ENCODE measurements at places on chromosomes 12 and 14.

- peak; percentile 99 for DNase-seq
Observed at GRCh38 chr14:91060351-91061055, at the start of gene RPS6KA5. TSS of gene RPS6KA5 (minus strand) at chr14:91060641. CDS start at chr14:91060434, 207 bp downstream.

- no peak for DNase-seq
Observed at GRCh38 chr14:62657376-62657775, 387.9 kb downstream of the KCNH5 start.

DNA sequence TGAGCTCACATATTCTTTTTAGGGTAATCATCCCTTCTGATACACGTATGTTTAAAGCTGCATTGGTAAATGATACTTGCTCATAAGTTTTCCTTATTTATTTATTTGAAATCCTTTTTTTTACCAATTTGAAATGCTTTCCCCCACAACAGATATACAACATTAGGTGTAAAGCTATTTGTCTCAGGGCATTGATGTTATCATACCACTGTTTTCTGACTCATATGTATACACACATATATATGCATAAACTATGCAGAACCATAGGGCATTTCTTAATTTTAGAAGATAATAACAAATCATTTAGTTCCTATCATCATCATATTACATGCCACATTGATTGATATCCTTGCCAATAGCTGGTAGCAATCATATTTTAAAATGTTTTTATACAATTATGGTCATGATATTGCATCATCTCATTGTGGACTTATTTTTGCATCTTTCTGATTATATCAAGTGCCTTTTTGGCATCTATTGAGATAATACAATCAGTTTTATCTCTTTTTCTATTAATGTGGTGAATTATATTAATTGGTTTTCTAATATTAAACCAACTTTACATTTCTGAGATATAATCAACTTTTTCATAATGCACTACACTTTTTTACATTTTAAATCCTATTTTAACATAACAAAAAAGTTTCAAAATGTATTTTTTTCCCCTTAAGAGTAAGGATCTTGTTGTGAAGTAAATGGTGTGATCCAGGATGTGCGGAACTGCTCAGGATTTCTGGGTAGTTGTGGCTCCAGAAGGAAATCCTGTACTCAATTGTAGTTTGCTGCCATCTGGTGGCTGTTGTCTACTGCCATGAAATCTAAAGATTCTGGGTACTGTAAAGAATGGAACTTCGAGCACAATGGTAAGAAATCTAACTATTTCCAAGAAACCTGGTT is 16.7 kb downstream of the OR9K2 start:
- no peak for DNase-seq

DNA sequence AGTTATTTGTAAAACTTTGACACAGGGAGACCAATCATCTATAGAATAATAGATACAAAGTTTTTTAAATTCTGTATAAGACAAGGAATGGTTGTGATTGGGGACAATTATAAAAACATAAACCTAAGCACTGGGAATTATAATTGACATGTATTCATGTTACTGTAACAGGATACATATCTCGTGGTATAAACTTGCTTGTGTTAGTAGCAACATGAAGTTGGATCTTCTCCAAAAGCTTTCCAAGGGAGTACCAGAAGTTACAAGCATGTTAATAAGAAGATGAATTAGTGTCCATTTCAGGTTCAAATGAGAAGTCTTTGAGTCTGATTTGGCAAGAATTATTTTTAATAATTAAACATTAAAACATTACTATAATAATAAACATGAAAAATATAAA is 42.2 kb downstream of the CDKL1 start:
- DNase-seq = no peak

GRCh38 chr12:10101042-10101579 is 2.3 kb upstream of the CLEC1A start:
- no peak for DNase-seq

- DNase-seq = no peak
Observed at GRCh38 chr14:26992403-26993115, 394.7 kb upstream of the NOVA1 start.

DNA sequence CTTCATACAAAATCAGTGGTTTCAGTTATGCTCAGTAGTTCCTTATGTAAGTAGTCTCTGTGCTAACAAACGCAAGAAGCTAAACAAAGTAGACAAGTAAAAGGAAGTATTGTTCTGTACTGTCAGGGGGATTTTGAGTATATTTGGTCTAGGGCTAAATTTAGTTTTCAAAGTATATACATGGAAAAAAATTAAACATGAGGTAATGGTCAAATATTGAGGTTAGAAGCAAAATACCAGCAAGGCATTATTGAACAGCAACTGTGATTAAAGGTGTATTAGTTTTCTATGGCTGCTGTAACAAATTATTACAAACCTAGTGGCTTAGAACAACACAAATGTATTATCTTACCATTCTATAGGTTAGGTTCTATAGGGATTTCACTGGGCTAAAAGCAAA is 18.8 kb downstream of the GNG2 start:
- DNase-seq = no peak

DNA sequence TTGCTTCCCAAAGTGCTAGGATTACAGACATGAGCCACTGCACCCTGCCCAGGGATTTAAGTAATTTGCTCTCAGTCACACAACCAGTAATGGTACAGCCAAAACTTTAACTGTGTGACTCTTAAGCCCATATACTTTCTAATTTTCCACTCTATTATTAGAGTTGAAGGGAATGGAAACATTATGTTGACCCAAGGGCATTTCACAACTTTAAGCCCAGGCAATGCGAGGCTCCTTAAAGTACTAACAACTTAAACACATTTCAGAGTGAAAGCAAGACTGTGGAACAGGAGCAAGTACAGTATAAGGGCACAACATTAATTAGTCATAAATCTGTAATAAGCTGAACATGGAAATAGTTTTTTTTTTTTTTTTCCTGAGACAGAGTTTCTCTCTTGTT is 39.8 kb downstream of the BAZ1A start:
- no peak for DNase-seq

GRCh38 chr12:119692997-119693396 is 25.1 kb downstream of the PRKAB1 start:
- DNase-seq = no peak

DNA sequence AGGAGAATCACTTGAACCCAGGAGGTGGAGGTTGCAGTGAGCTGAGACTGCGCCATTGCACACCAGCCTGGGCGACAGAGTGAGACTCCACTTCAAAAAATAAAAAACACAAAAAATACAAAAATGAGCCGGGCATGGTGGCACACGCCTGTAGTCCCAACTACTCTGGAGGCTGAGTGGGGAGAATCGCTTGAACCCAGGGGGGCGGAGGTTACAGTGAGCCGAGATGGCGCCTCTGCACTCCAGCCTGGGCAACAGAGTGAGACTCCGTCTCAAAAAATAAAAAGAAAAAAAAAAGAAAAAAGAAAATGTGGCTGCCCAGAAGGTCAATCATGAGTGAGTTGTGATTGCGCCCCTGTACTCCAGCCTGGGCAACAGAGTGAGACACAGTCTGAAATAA is 9.2 kb downstream of the DNAJC22 start:
- DNase-seq = no peak

GRCh38 chr12:25728056-25728595 is 175.0 kb upstream of the LMNTD1 start:
- no peak for DNase-seq

- DNase-seq = no peak
Observed at GRCh38 chr14:80095623-80096022, 115.7 kb downstream of the DIO2 start.

DNA sequence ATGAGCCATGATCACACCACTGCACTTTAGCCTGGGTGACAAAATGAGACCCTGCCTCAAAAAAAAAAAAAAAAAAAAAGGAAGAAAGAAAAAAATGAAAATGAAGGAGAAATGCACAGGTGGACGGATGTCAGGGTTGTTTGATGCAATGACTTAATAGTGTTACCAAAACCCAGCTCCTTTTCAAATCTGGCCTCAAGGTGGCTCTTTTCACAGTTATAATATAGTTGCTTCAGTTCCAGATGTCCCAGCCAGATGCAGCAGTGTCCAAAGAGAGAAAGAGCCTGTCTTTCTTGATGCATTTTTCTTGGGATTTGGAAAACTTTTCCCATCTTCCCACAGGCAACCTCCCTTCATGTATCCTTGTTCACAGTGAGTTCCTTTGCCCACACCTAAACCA is 36.5 kb downstream of the KCNMB4 start:
- DNase-seq = no peak

- no peak for DNase-seq
Observed at GRCh38 chr14:75303381-75303789, 24.8 kb downstream of the FOS start.

- DNase-seq = no peak
Observed at GRCh38 chr12:130147875-130148596, 14.2 kb upstream of the FZD10 start.

GRCh38 chr12:29581631-29582030 is 84.1 kb upstream of the OVCH1 start:
- no peak for DNase-seq

DNA sequence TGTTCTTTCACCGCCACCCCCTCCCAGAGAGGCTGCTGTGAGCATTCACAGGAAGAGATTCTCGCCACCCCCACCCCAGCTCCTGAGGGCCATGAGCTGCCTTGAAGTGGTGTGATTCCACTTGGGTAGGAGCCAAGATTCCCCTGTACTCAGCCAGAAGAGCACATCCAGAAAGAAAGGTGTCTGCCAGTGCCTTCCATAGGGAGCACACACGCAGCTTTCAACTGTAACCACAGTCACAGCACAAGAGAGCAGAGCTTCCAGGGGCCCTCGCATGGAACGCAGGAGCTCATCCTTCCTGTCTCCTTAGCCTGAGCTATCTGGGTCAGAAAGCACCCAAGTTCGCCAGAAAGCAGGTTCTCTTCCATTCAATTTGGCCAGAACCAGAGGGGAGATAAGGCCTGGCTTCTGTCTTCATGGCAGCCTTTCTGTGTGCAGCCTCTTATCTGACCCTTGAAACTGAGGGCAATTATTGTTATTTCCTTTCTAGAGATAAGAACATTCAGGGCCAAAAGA is 66.6 kb upstream of the SCN8A start:
- no peak for DNase-seq

GRCh38 chr12:30978639-30979038 is 52.1 kb downstream of the TSPAN11 start:
- no peak for DNase-seq

DNA sequence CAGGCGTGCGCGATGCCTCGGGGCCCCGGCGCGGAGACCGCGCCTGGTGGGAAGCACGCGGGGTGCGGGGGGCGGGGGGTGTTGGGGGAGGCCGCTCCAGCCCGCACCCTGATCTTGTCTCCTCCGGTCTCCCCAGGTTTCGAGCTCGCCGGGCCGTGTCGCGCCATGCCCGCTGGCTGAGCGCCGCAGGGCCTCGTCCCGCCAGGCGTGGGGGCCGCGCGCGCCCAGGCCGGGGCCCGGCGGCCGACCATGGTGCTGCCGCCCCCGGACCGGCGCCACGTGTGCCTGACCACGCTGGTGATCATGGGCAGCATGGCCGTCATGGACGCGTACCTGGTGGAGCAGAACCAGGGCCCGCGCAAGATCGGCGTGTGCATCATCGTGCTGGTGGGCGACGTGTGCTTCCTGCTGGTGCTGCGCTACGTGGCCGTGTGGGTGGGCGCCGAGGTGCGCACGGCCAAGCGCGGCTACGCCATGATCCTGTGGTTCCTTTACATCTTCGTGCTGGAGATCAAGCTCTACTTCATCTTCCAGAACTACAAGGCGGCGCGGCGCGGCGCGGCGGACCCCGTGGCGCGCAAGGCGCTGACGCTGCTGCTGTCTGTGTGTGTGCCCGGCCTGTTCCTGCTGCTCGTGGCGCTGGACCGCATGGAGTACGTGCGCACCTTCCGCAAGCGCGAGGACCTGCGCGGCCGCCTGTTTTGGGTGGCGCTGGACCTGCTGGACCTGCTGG is 2.4 kb downstream of the TMEM121 start:
- no peak for DNase-seq

DNA sequence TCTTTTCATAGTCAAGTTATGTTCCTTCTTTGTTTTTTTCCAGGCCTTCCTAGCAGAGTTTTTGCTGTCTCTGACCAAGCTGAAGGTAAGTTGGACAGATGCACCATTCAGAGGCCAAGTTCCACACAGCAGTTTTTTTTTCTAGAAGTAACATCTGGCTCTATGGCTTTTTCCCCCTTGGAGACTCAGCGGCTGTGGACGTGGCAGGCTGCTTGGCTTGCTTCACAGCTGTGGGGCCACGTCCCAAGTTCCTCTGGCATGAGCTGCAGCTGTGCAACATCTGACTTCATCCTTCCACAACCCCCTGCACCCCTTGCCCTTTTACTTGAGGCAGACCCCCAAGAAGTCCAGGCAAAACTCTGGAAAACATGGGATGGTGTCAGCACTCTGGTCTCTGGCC is 24.2 kb upstream of the RHOJ start:
- no peak for DNase-seq

DNA sequence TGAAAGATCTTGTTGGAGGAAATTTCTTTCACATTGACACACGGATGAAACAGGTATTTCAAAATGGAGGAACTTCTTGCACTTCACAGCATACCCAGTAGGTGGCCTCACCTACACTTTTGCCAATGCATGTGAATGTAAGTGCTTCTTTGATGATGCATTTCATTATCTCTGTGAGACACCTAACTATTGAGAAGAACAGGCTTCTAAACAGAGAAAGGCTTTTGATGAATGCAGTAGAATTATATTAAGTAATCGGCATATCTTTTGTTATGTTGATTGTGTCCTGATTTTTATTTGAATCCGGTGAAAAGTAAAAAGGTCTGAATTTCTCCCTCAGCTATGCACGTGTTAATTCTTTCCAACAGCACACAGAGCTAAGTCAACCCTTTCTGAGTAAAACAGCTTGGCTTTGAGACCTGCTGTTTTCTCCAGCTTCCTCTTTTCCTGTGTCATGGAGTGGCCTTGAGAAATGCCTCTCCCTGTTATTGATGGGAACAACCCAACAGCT is 399.0 kb downstream of the NAV3 start:
- no peak for DNase-seq
